Cortex of kidney (tissue), 1 donor: ENCODE measurements at places on chromosomes 3 and 15.

DNA sequence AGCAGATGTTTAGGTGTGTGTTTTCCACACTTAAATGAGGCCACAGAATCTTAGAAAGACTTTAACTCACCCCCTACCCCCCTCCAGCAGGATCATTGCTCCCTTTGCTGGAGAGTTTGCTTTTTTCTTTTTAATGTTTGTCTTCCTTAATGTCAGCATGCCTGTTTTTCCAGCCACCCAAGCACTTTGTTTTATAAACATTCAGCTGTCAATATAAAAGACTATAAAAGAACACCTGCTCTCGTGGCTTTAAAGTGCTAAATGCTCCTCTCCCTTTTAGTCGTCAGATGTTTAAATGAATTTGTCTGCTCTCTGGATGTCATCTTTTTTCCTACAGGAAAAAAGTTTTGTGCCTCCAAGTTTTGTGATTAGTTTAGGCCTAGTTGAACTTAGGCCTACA, 61.7 kb downstream of the SIDT1 start:
- DNase-seq, result no peak

DNA sequence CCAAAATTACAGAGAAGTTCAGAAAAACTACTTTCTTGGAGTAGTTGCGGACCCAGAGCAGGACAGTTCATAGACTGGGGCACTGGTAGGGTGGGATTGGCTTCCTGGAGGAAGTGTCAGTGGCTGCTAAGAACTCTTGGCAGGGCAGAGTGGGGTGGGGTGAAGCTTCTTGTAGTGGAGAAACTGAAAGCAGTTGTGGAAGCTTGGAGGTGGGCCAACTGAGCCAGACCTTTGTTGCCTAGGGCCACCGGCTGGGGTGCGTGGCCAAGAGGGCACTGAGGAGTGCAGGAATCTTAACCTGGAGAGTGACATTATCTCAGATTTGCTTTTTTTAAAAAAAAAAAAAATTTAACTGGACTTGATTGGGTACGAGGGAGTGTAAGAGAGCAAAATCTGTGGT, 3.1 kb downstream of the KAT2B start:
- DNase-seq, result peak; percentile 7

DNA sequence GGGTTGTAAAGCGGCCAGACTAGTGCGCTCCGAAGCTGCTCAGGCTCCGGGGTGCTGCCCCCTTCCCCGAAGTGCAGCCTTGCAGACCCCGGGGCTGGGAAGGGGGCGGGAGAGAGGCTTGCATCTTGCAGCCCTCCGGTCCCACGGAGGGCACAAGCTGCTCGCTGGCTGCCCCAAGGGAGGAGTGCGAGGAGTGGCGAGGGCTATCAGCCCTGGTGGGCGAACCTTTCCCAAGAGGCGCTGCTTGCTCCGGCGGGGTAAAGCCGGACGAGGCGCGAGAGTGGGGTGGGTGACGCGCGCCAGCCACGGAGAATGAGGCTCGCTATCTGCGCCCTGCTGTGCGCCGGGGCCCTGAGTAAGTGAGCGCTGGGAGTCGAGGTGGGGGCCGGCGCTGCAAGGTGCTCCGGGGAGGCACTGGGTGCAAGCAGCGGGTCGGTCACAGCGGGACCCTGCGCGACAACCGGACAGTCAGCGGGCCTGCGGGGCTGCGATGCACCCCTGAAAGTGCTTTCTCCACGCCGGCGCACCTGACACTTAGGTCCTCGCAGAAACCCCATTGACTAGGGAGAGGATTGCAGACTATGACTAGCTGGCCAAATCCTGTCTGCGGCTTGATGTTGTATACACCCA, 12.7 kb upstream of the TOPBP1 start:
- no peak for DNase-seq

DNA sequence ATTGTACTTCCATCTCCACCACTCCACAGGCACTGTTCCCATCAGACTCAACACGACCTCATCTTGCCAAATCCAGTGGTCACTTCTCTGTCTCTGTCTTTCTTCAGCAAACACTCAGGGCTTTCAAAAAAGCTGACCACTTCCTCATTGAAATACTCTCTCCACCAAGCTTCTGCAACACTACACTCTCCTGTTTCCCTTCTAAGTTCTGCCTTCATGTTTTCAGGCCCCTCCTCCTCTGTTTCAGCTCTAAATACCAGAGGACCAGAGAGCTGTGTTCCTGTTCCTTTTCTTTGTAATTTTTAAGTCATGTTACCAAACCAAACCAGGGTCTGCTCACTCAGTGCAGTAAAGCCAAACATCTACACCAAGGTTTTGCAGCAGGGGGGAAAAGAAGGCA, 33.8 kb upstream of the ACP3 start:
- no peak for DNase-seq

GRCh38 chr15:40986820-40987219, 33.5 kb downstream of the CHAC1 start:
- no peak for DNase-seq

GRCh38 chr3:72275331-72275751, 490.4 kb upstream of the PROK2 start:
- no peak for DNase-seq

GRCh38 chr3:14490255-14490654, 49.9 kb downstream of the GRIP2 start:
- no peak for DNase-seq

- DNase-seq, result no peak
Observed at GRCh38 chr3:100096866-100097265, 17.4 kb downstream of the FILIP1L start.

- no peak for DNase-seq
Observed at GRCh38 chr3:170277833-170278580, 55.8 kb downstream of the PRKCI start.

GRCh38 chr3:107979538-107979937, 111.3 kb downstream of the CD47 start:
- no peak for DNase-seq

DNA sequence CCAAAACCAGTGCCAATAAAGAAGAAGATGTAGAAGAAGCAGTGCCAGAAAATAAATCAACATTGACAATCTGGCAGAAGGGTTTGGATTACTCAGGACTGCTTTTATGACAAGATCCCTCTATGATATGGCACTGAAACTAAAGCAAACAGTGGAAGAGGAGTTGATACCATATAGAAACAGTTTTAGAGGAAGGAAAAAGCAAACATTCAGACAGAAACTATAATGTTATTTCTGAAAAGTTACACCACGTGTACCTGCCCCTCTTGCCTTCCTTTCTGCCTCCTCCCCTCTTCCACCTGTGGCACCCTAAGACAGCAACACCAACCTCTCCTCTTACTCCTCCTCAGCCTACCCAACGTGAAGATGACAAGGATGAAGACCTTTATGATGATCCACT, 63.0 kb downstream of the SFMBT1 start:
- DNase-seq, result no peak
